NCI-H524 treated with DMSO at 0.1 percent for 48 hours (cell line): ENCODE measurements at places on chromosomes 11 and 22.

- DNase-seq: no peak
Measured at GRCh38 chr11:69686856-69687255, 11.7 kb upstream of the LTO1 start.

GRCh38 chr11:73143126-73143838, 1.2 kb upstream of the FCHSD2 start:
- DNase-seq: no peak

DNA sequence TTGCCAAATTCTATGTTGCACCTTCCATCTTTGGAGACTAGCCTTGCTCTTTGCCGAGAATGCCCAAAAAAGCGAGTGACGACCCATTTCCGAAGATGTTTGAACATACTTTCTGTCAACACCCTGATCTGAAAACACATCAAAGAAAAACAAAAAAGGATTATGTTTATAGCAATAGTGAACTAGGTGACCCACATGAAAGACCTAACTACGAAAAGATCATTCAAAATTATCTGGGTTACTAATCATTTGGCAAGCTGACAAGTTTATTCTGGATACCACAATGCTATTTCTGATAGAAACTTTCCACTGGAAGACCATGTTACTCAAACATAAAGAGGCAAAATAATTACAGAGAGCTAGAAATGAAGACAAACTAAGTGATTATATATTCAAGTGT, 27.0 kb downstream of the KCNJ1 start:
- DNase-seq: no peak

DNA sequence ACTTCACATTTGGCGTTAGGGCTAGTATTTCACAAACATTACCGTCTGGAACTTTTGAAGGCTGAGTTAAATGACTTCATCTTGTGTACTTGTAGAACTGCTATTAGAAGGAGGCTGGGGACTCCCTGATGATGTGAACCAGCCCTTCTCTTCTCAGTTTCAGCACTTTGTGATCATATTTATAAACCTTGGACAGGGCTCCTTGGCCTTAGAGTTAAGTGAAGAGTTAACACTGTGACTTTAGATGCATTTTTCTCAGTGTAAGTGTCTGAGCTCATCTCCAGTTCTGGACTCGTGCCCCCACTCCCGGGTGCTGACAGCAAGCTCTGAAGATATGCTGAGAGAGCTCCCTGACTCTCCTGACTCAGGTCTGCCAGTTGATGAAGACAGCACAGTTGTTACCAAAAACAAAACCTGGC, 8.4 kb downstream of the MIAT start:
- DNase-seq: no peak

- DNase-seq: no peak
Measured at GRCh38 chr11:129141748-129142523, 50.2 kb downstream of the ARHGAP32 start.

GRCh38 chr11:76291576-76292526, 85.5 kb upstream of the WNT11 start:
- no peak for DNase-seq

GRCh38 chr11:44611687-44612434, 46.4 kb downstream of the CD82 start:
- DNase-seq: no peak

- DNase-seq: no peak
Measured at GRCh38 chr22:48448821-48449220, 1378.9 kb downstream of the BRD1 start.

DNA sequence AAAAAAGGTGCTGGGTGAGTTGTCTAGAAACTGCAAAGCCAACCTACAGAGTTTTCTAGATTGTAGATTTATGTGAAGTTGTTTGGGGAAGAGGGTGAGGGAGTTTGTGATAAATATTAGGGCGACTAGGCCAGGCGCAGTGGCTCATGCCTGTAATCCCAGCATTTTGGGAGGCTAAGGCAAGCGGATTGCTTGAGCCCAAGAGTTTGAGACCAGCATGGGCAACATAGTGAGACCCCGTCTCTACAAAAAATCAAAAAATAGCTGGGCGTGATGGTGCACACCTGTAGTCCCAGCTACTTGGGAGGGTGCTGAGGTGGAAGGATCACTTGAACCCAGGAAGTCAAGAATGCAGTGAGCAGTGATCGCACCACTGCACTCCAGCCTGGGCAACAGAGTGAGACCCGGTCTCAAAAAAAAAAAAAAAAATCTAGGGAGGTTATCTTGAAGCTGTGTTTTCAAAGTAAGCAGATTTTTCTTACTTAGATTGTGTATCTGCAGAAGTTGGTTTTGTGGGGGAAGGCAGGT, 844 bp downstream of the APOL6 start:
- DNase-seq: no peak

- DNase-seq: no peak
Measured at GRCh38 chr22:44129619-44129976, 51.1 kb upstream of the PARVG start.

- DNase-seq: no peak
Measured at GRCh38 chr11:61429346-61429690, 457 bp downstream of the CPSF7 start.

DNA sequence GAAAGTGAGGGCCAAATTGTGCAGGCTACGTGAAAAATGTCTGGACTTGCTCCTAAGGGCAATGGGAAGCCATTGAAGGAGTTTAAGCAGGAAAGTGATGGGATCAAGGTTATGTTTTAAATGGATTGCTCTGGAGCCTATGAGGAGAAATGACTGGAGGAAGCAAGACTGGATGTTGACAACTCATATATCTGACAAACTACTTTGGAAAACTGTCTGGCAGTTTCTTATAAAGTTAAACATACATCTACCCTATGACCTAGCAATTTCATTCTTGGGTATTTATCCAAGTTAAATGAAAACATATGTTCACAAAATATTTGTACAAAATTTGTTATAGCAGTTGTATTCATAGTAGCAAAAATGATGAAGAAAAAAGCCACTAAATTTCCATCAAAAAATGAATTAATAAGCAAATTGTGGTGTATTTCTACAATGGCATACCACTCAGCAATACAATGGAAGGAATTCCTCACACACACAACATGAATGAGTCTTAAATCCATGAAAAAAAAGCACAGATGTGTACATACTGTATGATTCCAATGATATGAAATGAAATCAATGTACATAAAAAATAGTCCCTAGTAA, 24.1 kb downstream of the FZD4 start:
- no peak for DNase-seq

GRCh38 chr11:65060913-65061408, 2.6 kb upstream of the NAALADL1 start:
- no peak for DNase-seq

GRCh38 chr22:41351011-41351410, 30.7 kb upstream of the TEF start:
- no peak for DNase-seq

DNA sequence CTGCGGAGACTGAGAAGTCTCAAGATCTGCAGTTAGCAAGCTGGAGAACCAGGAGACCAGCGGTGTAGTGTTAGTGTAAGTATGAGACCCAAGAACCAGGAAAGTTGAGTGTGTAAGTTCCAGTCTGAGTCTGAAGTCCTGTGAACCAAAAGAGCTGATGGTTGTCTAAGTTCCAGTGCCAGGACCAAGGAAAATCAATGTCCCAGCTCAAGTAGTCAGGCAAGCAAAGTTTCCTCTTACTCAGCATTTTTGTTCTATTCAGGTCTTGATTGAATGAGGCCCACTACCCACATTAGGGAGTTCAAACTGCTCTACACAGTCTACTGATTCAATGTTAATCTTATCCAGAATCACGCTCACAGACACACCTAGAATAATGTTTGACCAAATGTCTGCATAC, 11.0 kb downstream of the USP28 start:
- no peak for DNase-seq

DNA sequence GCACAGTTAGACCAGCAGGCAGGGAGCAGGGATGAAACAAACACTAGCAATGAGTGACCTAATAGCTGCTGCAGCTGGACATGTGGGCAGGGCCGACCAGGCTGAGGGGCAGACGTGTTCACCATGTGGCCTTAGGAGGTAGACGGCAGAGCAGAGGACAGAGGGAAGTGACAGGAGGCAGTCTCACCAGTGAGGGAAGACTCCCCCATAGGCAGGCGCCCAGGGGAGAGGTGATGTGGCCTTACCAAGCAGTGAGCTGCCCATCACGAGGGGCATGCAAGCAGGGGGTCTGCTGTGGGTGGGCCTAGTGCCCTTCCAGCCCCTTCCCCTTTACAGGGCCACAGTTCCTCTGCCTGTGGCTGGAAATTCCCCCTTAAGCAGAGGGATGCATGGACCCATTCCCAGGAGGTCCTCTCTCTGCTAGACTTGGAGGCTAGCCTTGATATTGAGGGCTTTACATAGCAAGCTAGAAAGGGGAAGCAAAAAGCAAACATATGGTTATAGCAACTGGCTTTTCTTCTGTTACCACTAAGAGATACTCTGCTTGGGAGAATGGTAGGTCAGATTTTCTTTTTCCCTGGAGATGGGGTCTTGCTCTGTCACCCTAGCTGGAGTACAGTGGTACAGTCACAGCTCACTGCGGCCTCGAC, 67.6 kb downstream of the MPPED1 start:
- DNase-seq: no peak

- DNase-seq: no peak
Measured at GRCh38 chr22:40463017-40463631, 92.7 kb downstream of the SGSM3 start.

DNA sequence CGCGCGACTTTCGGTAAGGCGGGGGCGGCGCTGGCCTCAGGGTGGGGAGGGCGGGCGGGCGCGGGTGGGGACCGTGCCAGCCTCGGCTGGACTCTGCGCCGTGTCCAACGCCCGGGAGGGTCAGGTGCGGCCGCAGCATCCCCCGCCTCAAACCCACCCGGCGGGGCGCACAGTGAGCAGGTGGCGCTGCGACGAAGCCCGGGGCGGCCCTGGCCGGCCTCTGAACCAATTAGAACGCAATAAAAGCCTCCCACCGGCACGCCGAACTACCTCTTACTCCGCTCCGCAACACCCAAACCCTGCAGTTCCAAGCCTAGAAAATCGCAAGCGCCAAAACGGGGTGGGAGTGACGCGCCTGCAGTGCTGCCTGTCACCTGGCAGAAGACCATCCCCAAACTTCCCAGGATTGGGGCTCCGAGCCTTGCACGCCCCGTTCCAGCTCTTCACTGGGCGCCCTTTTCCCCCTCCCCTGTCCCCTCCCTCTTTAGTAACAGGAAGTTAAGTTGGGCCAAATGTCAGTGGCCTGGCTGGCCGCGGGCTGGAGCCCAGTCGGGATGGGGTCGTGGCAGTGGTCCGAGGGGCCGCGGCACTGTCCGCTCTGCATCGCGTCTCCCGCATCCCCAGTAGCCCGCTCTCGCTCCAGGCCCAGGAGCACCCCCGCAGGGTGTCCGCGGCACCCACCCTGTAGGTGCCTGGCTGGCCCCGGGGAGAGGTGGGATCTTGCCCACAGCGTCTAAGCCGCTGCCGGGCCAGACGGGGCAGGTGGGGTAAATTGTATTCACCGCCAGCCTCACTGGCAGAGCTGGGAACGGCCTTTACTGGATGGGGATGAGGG, 541 bp downstream of the MICAL2 start:
- DNase-seq: no peak

DNA sequence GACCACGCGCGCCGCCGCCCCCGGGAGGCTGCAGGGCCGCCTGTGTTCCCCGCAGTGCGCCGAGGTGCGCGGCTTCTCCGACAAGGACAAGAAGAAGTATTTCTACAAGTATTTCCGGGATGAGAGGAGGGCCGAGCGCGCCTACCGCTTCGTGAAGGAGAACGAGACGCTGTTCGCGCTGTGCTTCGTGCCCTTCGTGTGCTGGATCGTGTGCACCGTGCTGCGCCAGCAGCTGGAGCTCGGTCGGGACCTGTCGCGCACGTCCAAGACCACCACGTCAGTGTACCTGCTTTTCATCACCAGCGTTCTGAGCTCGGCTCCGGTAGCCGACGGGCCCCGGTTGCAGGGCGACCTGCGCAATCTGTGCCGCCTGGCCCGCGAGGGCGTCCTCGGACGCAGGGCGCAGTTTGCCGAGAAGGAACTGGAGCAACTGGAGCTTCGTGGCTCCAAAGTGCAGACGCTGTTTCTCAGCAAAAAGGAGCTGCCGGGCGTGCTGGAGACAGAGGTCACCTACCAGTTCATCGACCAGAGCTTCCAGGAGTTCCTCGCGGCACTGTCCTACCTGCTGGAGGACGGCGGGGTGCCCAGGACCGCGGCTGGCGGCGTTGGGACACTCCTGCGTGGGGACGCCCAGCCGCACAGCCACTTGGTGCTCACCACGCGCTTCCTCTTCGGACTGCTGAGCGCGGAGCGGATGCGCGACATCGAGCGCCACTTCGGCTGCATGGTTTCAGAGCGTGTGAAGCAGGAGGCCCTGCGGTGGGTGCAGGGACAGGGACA, 2.7 kb downstream of the NLRP6 start:
- DNase-seq: no peak

GRCh38 chr11:129637983-129638776, 177.5 kb upstream of the TMEM45B start:
- DNase-seq: no peak

DNA sequence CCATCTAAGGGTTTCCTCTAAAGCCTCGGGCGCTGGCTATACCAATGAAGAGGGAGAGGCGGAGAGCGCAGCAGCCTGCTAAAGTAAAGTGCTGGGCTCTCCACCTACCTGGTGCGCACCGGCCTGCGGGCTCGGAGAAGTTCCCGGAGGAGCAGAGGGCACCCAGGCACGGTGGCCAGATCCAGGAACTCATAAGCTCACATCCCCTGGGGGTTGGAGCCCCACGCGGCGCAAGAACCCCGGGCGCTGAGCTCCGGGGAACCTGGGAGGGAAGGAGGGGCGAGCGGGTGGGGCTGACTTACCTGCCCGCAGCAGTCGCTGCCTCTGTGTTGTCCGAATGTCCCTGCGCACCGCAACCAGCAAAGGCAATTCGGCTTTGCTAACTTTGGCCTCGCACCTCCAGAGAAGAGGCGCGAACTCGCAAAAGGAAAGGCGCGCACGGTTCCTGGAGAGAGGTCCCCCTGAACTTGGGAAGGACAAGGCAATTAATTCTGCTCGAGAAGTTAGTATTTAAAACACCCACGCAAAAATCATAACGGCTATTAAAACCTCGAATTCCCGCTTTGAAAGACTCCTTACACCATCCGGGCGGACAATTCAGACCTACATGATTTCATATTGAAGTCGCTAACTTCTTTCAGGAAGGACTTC, 127.6 kb upstream of the C11orf58 start:
- DNase-seq: no peak

DNA sequence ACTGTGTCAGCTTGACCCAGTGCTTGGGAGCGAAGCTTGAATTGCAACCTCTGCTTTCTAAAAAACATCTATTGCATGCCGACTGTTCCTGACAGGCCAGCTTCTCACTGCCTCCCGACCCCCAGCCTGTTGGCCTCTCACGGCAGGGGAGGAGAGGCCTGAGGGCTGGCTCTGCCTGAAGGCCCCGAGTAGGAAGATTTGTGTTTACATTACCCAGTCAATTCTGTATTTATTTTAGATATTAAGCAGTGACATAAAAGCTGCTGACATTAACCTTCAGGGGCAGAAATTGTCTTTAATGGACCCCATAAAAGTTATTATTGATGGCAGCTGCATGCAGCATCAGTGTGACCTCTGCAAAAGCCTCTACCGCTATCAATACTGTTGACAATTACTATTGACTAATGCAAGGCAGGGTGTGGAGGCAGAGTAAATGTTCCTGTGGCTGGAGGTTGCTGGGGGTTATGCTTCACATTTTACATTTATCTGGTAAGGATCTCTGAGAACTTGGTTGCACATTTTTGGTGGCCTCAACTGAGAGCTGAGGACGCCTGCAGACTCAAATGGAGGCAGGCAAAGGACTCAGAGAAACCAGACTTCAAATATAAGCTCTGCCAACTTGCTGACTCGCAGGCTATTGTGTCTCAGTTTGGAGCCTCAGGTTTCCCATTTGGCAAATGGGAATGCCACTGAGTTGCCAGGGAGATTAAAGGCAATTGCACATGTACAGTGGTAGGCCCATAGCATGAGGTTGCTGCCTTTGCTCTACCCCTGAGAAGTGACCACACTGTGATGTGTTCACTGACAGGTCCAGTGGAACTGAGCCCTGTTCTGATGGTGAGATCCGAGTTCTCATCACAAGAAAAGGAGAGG, 380.5 kb downstream of the TENM4 start:
- DNase-seq: no peak
